ENCODE measurements at places on chromosomes 5 and 9.

- DNase-seq = no peak
Observed at GRCh38 chr5:31763424-31763823, 124.5 kb downstream of the PDZD2 start.

- DNase-seq = no peak
Observed at GRCh38 chr5:139040081-139040480, 158.1 kb downstream of the SIL1 start.

DNA sequence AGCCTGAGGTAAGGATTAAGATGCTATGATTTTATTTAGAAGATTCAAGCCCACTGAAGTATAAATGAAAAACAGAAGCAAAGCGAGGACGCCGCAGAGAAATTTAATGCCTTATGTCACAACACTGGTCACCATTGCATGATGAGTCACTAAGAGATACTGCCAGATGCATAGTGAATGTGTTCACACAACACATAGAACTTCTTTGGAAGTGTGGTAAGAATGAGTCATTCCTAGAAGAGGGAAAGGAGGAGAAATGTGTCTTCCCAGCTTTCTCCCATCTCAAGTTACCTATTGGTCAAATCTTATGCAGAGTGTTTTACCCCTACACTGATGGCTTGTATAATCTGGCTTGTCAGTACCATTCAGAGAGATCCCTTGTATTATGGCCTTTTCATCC is 465.3 kb upstream of the ARRDC3 start:
- DNase-seq = peak; percentile 21

DNA sequence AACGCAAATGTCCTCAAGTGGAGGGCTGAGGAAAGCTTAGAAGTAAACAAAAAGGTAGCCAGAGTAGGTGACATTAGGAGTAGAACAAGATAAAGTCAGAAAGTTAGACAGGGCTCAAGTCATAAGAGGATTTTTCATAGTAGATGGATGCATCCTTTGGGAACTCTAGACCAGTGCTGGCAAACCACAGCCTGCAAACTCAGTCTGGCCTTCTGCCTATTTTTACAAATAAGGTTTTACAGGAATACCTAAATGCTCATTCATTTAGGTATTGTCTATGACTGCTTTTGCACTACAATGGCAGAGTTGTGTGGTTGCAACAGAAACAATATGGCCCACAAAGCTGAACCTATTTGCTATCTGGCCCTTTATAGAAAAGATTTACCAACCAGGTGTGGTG is 116.0 kb upstream of the HMHB1 start:
- DNase-seq = no peak

DNA sequence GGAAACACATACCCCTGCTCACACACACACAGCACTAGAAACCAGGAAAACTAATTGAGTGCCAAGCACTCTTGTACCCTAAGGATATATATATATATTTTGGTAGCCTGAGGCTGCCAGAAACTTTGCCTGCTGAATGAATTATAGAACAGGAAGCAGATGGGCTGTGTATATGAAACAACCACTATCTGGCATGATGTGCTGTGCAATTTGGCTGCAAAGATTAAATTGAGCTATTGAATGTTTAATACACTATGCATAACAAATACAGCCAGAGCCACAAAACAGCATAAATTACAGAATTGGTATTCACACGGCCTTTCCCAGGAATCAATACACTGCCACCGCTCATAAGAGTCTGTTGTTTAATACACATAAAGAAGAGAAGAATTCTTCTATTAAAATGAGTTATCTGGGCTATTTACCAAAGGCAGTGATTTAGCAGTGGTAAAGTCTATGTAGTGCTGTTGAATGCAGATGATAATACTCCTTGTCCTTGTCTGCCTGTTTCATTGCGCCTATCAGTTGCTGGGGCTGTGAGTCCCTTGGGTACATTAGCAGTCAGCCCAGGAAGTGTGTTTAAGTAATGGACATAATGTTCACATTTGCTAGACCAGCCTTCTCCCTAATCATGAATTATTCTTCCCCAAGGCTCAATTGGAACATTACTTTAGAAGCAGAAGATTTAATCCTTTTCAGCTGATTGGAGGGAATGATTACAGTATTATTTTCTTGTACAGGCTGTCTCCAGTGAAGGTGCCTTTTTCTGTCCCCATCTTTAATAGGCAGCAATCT is 294.3 kb downstream of the TLE1 start:
- no peak for DNase-seq

- no peak for DNase-seq
Observed at GRCh38 chr5:119948162-119948561, 318.8 kb downstream of the FAM170A start.

- no peak for DNase-seq
Observed at GRCh38 chr9:129287619-129288305, 109.7 kb upstream of the IER5L start.

DNA sequence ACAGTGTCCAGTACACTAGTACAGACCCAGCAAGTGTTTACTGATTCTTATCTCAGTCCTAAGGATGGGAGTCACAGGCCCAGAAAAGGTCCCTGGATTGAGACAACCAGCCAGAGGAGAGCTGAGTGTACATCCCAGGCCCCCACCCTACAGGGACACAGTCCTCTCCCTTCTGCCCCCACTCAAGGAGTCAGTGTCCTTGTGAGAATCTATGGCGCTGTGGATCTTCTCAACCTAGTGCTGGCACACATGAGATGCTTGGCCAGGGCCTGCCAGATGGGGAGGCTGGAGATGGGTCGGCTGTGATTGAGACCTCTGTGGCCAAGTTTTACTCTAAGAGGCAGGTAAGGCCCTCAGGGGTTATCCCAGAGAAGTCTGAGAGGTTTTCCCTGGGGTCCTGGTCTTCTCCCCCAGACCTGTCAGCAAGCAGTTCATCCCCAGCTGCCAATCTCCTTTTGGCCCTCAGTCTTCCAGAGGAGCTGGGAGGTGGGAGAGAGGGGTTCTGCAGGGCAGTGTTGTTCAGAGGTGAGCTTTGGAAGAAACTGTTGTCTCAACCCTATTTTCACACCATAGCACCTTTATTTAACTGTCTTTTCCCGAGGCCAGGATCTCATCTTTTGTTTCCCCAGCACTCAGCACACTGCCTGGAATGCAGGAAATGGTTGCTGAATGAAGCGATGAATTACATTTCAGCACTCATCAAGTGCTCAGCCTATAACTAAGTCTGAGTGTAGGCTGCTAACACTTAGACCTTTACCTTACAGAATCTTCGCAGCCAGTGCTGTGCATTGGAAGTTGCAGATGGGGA is 3.2 kb upstream of the NSD1 start:
- no peak for DNase-seq

- DNase-seq = no peak
Observed at GRCh38 chr5:77168161-77168878, 42.2 kb upstream of the PDE8B start.

- no peak for DNase-seq
Observed at GRCh38 chr9:105479846-105480245, 32.0 kb downstream of the FSD1L start.

- DNase-seq = no peak
Observed at GRCh38 chr5:61651195-61651594, 319.1 kb downstream of the ZSWIM6 start.

GRCh38 chr9:124574534-124575375 is 67.6 kb upstream of the NR5A1 start:
- peak; percentile 11 for DNase-seq

DNA sequence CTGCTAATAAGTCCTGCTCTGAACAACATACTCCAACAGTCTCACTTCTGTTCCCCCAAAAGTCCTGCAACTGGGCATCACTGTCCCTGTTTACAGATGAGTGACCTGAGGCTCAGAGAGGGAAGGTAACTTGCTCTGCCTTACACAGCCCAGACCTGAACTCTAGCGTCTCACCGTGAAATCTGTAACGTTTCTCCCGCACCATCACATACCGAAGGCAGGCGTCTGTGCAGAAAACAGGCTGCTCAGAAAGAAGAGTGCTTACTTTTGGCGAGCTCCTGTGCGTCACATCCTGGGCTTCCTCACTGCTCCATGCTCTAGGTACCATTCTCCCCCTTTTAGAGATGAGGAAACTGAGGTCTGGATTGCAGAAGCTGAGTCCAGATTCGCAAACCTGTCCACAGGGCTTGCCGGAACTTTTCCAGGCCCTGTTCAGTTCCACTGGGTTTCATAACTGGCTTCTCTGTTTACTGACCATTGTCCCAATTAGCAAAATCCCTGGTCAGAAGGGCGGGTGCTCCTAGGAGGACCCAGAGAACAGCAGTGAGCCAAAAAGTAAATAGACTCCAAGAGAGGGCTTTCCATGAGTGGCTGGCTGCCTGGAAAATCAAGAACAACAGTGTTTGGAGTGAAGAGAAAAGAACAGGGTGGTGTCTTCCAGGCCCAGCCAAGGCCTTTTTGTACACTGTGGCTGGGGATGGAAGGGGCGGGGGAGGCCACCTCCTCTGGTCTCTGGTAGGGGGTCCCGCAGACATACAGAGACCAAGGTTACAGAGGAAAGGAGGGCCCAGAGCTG is 27.1 kb downstream of the GSN start:
- peak; percentile 19 for DNase-seq

Data from HT-29 (cell line).